Stimulated activated CD4-positive, alpha-beta T cell treated with anti-CD3 and anti-CD28 coated beads, Interleukin-4, amount 100 ng/mL, for 24 hours (primary cell): ENCODE measurements at places on chromosomes 11 and 22.

DNA sequence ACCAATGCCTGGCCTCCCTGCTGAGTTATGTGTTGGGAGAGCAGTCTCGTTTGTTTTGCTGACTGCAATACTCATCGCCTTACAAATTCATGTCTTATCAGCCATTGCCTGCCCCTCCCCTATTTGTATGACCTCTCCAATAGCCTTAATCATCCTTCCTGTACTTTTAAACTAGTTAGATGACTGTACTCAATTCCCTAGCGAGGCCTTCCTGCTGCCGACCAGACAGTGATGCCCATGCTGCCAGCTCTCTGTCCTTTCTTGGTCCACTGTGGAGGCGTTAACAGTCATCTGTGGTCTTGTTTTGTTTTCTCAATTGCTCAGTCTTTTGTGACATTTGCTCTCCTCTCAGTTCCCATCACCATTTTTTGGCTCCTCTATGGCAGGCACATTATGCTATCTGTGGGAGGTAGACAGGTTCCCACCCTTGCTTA is 20.3 kb upstream of the YPEL1 start:
- DNase-seq, result no peak

- DNase-seq, result no peak
Observed at GRCh38 chr11:116740741-116741140, 32.0 kb downstream of the BUD13 start.

DNA sequence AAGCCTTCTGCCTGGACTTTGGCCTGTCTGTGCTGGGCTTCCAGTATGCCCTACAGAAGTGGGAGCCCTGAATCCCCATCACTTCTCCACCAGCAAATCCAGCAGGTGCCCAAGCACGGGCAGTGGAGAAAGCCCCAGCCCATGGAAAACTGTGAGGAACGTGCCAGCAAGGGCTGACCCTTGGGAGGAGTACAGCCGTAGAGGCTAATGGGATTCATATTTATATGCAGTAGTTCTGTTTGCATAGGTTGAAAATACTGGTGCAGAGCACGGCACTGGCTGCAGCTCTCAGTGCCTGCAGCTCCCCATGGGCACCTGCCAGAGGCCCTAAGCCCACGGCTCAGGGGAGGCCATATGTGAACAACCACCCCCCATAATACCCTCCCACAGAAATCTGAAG is 10.1 kb downstream of the NAGA start:
- DNase-seq, result no peak

DNA sequence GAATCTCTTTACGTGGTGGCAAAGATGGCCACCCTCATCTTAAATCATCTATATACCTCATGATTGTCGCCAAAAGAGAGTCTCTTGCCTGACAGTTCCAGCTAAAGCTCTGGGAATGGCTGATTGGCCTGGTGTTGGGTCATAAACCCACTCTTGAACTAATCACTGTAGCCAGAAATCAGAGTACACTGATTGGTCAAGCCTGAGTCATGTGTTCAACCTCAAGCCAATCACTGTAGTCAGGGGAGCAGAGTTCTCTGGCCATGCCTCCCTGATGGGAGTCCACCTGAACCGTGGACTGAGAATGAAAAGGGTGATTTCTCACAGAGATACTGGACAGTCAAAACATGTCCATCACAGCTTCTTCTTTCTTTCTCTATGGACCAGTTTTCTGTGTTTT is 45.8 kb downstream of the RCN1 start:
- DNase-seq, result no peak

GRCh38 chr11:41963406-41963805 is 504.0 kb upstream of the LRRC4C start:
- no peak for DNase-seq

GRCh38 chr11:64095949-64096348 is 60.2 kb downstream of the FLRT1 start:
- no peak for DNase-seq

GRCh38 chr11:117978991-117979390 is 7.2 kb upstream of the IL10RA start:
- DNase-seq, result no peak

DNA sequence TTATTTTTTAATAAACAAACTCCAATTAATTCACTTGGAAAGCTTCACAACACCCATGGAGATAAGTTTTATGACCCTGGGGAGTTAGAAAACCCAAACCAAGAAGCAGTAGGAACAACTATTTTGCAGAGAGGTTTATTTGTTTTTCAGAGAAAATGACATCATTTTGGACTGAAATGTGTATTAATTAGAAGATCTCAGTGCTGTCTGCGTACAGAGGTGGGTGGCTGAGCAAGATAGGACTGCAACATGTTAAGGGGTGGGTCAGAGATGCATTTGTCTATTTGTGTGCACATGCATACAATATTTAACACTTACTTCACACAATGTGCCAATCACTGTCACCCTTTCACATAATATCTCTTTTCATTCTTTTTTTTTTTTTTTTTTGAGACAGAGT is 1.1 kb downstream of the SCGB1A1 start:
- DNase-seq, result no peak

GRCh38 chr22:23522623-23523251 is 57.4 kb downstream of the IGLL1 start:
- no peak for DNase-seq

GRCh38 chr11:11324090-11324489 is 29.0 kb downstream of the CSNK2A3 start:
- no peak for DNase-seq

- no peak for DNase-seq
Observed at GRCh38 chr11:111996129-111996528, 29.1 kb upstream of the DLAT start.

GRCh38 chr11:76577921-76578653 is 92.5 kb downstream of the LRRC32 start:
- DNase-seq, result no peak

GRCh38 chr22:43260331-43261231 is 73.6 kb upstream of the TTLL12 start:
- no peak for DNase-seq

- no peak for DNase-seq
Observed at GRCh38 chr11:44973632-44974401, 23.1 kb upstream of the TP53I11 start.

- peak; percentile 52 for DNase-seq
Observed at GRCh38 chr11:75351791-75352587, 528 bp upstream of the ARRB1 start.
